ENCODE measurements at places on chromosomes 6 and 20.
A peak's percentile ranks its signal among the peaks of the same experiment; 100 is the strongest.

GRCh38 chr20:17884307-17885003 is 84.1 kb downstream of the SNX5 start:
- H3K36me3 ChIP-seq, result no peaks in the 10 kb centered on the region
- no peak for DNase-seq
- H3K27me3 ChIP-seq, result no peaks in the 10 kb centered on the region
- no peak overlapping the region for H3K27ac ChIP-seq
- no peak overlapping the region for H3K4me3 ChIP-seq
- H3K4me1 ChIP-seq, result peaks cover 4% of the 10 kb centered on the region

- H3K27ac ChIP-seq, result peak overlapping the region; percentile 5
- H3K4me1 ChIP-seq, result peaks cover 30% of the 10 kb centered on the region
- H3K4me3 ChIP-seq, result peak overlapping the region; percentile 90
- no peak for DNase-seq
Observed at GRCh38 chr20:1324598-1325172, 4.3 kb downstream of the SDCBP2 start.

- H3K4me1 ChIP-seq, result no peaks in the 10 kb centered on the region
- H3K27ac ChIP-seq, result no peak overlapping the region
- H3K4me3 ChIP-seq, result no peak overlapping the region
- no peak for DNase-seq
Observed at GRCh38 chr6:53630533-53631226, 34.9 kb downstream of the KLHL31 start.

- no peak overlapping the region for H3K27ac ChIP-seq
- H3K4me3 ChIP-seq, result no peak overlapping the region
- no peak for DNase-seq
- no peaks in the 10 kb centered on the region for H3K4me1 ChIP-seq
- no peaks in the 10 kb centered on the region for H3K27me3 ChIP-seq
Observed at GRCh38 chr6:158142789-158143188, 25.3 kb downstream of the SERAC1 start.

- H3K4me1 ChIP-seq, result peaks cover 10% of the 10 kb centered on the region
- H3K36me3 ChIP-seq, result no peaks in the 10 kb centered on the region
- DNase-seq, result no peak
- H3K27ac ChIP-seq, result no peak overlapping the region
Observed at GRCh38 chr20:49539481-49540231, 28.3 kb downstream of the PTGIS start.

DNA sequence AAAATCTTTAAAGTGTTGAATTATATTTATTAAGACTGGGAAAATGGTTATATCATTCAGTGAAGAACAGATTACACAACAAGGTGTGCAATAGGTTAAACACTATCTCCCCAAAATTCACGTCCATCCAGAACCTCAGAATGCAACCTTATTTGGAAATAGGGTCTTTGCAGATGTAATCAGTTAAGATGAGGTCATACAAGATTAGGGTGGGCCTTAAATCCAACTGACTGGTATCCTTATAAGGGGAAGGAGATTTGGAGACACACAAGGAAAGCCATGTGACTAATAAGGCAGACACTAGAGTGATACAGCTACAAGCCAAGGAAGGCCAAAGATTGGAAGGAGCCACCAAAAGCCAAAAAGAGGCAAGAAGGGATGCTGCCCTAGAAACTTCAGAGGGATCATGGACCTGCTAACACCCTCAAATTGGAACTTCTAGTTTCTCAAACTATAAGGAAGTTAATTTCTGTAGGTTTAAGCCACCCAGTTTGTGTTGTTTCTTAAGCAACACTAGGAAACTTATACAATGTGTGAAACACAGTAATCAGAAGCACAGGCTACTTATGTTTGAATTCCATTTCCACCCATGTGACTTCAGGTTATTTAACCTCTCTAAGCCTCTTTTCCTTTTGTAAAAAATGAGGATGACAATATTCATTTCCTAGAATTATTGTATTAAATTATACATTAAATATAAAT is 16.9 kb downstream of the ILRUN start:
- H3K4me1 ChIP-seq, result peaks cover 26% of the 10 kb centered on the region
- H3K27ac ChIP-seq, result peak overlapping the region; percentile 43
- DNase-seq, result no peak
- no peaks in the 10 kb centered on the region for H3K36me3 ChIP-seq

GRCh38 chr6:111992851-111993250 is 61.1 kb upstream of the CCN6 start:
- no peak for DNase-seq
- H3K27ac ChIP-seq, result peak overlapping the region; percentile 80
- H3K4me1 ChIP-seq, result peaks cover 47% of the 10 kb centered on the region
- H3K36me3 ChIP-seq, result no peaks in the 10 kb centered on the region
- H3K4me3 ChIP-seq, result no peak overlapping the region
- H3K27me3 ChIP-seq, result no peaks in the 10 kb centered on the region

GRCh38 chr20:12241065-12241464 is 323.4 kb downstream of the BTBD3 start:
- no peak overlapping the region for H3K4me3 ChIP-seq
- DNase-seq, result no peak
- no peaks in the 10 kb centered on the region for H3K27me3 ChIP-seq
- no peaks in the 10 kb centered on the region for H3K4me1 ChIP-seq

DNA sequence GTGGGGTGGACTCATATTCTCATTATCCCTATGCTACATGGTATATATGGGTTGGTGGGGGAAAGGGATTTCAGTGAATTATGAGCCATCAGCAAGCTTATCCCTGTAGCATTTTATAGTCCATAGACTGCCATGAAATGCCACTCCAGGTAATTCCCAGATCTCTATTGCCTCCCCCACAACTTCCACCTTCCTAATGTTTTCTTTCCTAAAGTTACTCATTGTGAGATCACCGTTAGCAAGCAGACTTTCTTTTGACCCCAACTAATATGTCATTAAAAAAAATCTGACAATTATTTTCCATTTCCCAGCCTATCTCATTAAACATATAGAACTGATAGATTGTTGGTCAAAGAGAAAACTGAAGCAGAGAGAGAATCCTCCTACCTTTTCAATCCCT is 40.7 kb upstream of the TBX18 start:
- H3K4me3 ChIP-seq, result no peak overlapping the region
- DNase-seq, result no peak
- H3K27ac ChIP-seq, result no peak overlapping the region
- H3K27me3 ChIP-seq, result no peaks in the 10 kb centered on the region

- no peak for DNase-seq
- H3K36me3 ChIP-seq, result peaks cover 13% of the 10 kb centered on the region
- H3K27me3 ChIP-seq, result no peaks in the 10 kb centered on the region
- H3K27ac ChIP-seq, result no peak overlapping the region
- H3K4me1 ChIP-seq, result peaks cover 1% of the 10 kb centered on the region
Observed at GRCh38 chr6:56683882-56684281, 41.2 kb upstream of the DST start.

DNA sequence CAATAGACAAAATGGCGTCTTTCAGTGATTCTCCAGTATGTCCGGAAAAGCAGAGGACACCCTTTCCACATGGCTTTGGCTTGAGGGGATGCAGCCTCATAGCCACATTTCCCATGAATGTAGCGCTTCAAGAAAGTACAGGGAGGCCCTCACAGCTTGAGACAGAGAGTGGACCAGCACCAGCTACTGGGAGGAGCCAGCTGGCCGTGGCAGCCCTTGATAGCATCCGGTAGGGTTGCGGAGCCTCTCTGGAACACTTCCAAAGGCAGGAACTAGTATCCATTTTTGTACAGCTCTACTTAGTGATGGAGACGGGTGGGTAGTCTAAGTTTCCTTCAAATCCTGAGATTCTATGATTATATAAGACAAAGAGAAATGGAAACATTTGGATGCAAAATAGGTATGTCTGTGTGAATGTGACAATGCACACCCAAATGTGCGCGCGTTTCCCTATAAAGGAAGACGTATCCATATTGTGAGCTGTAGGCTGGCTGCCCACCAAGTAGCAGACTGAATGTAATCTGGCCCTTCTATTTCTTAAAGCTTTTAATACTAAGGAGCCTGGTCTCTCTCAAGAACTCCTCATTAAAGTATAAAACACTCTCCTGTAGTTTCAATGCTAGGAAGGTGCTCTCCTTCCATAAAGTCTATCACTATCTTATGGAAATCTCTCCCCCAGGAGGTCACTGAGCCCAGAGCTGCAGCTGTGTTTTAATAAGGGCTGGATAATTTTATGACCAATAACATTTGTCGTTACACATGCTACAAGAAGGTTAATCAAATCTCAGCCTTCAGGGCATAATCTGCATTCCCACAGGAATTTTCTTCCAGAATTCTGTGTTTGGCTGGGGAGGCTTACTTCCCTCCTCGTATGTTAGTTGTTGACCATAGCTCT is 74.0 kb downstream of the SOBP start:
- no peak overlapping the region for H3K4me3 ChIP-seq
- no peak for DNase-seq

DNA sequence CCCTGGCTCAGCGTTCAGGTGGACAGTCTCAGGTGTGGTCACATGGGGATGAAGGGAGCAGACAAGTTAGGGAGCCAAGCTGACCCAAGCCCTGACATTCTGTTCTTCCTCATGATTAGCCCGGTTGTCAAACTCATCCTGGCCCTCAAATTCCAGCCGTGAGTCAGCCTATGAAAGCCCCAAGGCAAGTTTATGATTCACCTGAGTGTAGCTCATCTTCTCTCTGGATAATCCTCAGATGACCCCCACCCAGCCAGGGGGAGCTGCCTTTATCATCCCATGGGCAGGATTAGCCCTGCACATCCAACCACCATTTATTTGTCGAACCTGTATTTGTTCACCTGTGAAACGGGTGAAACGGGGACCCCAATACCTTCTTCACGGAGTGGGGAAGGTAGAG is 161.9 kb downstream of the DHX35 start:
- DNase-seq, result no peak
- H3K4me3 ChIP-seq, result no peak overlapping the region
- no peak overlapping the region for H3K27ac ChIP-seq
- no peaks in the 10 kb centered on the region for H3K4me1 ChIP-seq
- no peaks in the 10 kb centered on the region for H3K27me3 ChIP-seq

GRCh38 chr6:24864343-24864742 is 65.6 kb upstream of the ARMH2 start:
- peaks cover 4% of the 10 kb centered on the region for H3K36me3 ChIP-seq
- no peak for DNase-seq
- H3K4me1 ChIP-seq, result peaks cover 14% of the 10 kb centered on the region
- no peak overlapping the region for H3K27ac ChIP-seq

DNA sequence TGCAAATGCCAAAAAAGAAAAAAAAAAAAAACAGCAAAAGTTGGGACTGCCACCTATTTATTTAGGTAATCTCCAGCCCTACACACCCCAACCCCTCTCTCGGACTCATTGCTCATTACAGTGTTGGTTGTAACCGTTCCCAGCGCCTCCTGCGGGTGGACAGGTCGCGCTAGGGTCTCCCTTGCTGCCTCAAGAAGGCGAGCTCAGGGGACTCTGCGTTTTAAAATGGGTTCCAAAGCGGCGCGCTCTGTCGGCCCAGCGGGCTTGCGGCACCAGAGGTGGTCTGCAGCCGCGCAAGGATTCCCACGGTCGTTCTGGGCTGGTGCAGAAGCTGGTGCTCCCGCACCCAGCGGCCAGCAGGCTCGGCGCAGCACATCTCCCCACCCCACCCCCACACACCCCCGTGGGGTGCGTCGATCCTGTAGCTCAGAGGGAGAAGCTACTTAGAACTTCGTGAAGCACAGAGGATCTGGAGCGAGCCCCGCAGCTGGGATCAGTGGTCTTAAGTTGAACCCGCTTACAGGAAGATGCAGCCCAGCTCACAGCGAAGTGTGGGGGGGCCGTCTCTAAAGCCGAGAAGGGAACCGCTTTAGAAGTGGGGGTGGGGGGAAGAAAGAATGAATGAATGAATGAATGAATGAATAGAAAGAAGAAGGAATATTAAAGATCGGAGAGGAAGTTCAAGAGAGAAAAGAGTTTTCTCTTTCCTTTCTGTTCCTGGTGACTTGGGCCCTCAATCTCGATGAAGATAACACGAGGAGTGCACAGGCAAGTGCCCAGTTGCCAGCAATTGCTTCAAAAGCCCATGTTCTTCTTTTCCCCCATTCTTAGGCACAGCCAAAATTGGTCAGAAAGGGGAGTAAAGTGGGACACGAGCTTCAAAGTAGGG is 780 bp downstream of the TFAP2A start:
- no peak for DNase-seq
- no peak overlapping the region for H3K4me3 ChIP-seq
- peaks cover 51% of the 10 kb centered on the region for H3K27me3 ChIP-seq
- H3K4me1 ChIP-seq, result peaks cover 19% of the 10 kb centered on the region
- H3K27ac ChIP-seq, result no peak overlapping the region
- no peaks in the 10 kb centered on the region for H3K36me3 ChIP-seq

DNA sequence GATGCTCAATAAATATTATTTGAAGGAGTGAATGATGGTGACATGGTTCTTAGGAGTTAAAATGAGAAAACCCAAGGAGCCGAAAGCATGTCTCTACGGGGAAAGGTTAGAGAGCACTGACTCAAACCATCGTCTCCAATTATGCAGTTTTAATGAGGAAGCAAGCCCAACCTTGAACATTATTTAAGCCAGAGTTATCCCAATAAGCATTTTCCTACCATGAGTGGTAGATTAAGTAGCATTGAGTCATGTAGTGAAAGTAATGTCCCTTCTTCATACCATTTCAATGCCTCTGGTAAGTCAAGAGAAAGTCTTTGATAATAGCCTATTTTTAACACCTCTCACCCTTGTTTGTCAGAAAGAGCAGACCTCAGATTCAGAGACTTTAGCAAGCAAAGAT is 13.5 kb downstream of the TSHZ2 start:
- DNase-seq, result no peak
- H3K4me3 ChIP-seq, result no peak overlapping the region
- H3K4me1 ChIP-seq, result no peaks in the 10 kb centered on the region
- no peaks in the 10 kb centered on the region for H3K36me3 ChIP-seq
- no peak overlapping the region for H3K27ac ChIP-seq
- no peaks in the 10 kb centered on the region for H3K27me3 ChIP-seq

GRCh38 chr20:17946572-17947473 is 21.8 kb downstream of the SNX5 start:
- H3K27ac ChIP-seq, result no peak overlapping the region
- H3K27me3 ChIP-seq, result no peaks in the 10 kb centered on the region
- no peak for DNase-seq
- peaks cover 21% of the 10 kb centered on the region for H3K36me3 ChIP-seq

- DNase-seq, result no peak
- no peak overlapping the region for H3K27ac ChIP-seq
- H3K4me1 ChIP-seq, result no peaks in the 10 kb centered on the region
- no peaks in the 10 kb centered on the region for H3K36me3 ChIP-seq
- no peaks in the 10 kb centered on the region for H3K27me3 ChIP-seq
- H3K4me3 ChIP-seq, result no peak overlapping the region
Observed at GRCh38 chr6:15980801-15981200, 148.1 kb upstream of the MYLIP start.

GRCh38 chr20:61052776-61053442 is 199.2 kb upstream of the CDH4 start:
- H3K4me3 ChIP-seq, result no peak overlapping the region
- H3K27me3 ChIP-seq, result no peaks in the 10 kb centered on the region
- DNase-seq, result no peak
- H3K36me3 ChIP-seq, result no peaks in the 10 kb centered on the region

DNA sequence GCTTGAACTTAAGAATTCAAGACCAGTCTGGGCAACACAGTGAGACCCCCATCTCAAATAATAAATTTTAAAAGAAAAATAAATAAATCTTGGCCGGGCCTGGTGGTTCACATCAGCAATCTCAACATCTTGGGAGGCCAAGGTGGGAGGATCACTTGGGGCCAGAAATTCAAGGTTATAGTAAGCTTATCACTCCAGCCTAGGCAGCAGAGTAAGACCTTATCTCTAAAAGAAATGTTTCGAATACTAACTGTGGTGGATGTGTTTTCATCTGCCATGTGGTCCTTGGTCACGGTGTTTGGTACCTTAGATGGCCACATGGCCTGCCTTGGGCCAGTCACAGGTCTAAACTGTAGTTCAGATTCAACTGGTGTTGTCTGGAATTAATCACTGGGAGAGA is 5.8 kb downstream of the UBE2C start:
- H3K27me3 ChIP-seq, result no peaks in the 10 kb centered on the region
- no peaks in the 10 kb centered on the region for H3K4me1 ChIP-seq
- no peak for DNase-seq
- H3K36me3 ChIP-seq, result peaks cover 9% of the 10 kb centered on the region
